ENCODE measurements at places on chromosomes 11 and 22.

GRCh38 chr11:131815590-131815989, 445.2 kb downstream of the NTM start:
- DNase-seq: no peak

DNA sequence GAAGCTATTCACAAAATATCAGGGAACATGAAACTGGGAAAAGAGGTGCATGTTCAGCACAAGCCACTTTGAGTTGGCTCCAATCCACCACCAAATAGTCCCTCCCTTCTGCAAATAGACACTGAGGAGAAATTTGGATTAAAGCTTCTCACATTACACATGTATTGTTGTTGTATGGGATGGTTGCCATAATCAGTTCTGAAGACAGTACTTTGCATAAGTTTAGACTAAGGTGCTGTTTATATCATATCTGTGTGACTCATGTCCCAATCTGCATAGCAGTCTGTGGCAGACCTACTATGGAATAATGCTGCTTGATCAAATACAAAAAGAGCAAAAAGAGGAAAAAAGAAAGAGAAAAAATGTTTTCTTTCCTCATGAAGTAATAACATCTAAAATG, 376.7 kb upstream of the DDI1 start:
- no peak for DNase-seq

DNA sequence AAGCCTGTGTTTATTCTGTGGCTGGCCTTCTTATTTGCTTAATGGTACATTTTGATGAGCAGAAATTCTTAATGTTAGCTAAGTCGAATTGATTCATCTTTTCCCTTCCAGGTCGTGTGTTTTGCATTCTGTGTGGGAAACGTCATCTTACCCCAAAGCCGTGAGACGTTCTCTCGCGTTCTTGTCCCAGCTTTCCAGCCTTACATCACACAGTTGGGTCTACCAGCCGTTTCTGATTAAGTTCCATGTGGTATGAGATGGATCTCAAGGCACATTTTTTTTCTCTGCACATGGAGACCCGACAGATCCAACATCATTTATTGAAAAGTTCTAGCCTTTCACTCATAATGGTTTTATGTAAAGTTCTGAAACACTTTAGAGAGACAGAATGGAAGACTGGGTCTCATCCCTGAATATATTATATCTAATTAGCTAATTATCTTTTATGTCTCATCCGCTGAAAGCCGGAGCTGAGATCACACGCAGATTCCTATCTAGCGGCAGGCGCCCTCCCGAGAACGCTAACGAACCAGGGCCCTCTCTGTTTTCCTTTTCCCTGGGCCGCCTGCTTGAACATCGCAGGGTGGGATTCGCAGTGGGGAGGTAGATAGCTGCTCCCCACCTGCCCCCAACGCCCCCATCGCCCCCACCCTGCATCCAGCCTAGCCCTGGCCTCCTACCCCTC, 1162.2 kb downstream of the BRD1 start:
- no peak for DNase-seq

- no peak for DNase-seq
These were observed 14.1 kb downstream of the SYN3 start for GRCh38 chr22:33044112-33044511.

GRCh38 chr22:45053094-45053493, 43.3 kb upstream of the PHF21B start:
- no peak for DNase-seq

DNA sequence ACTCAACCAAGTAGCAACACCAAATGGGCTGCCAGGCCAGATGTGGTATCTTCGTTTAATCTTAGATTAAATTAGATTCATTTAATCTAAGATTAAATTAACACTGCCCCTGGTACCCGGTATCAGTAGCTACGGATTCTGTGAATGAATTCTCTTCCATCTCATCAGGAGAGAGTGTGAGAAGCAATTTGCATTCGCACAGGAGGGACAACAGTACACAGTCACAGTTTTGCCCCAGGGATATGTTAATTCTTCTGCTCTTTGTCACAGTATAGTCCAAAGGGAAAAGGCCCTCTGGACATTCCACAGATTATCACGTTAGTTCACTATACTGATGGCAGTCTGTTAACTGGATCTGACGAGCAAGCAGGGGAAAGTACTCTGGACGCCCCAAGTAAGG, 22.9 kb downstream of the ASCL2 start:
- no peak for DNase-seq

GRCh38 chr11:116037861-116038260, 533.6 kb upstream of the CADM1 start:
- no peak for DNase-seq

GRCh38 chr22:43279867-43280522, 63.2 kb downstream of the SCUBE1 start:
- no peak for DNase-seq

- DNase-seq: peak; percentile 43
These were observed 9.3 kb downstream of the INS start for GRCh38 chr11:2151500-2152257.

GRCh38 chr11:28393348-28393747, 285.2 kb downstream of the METTL15 start:
- DNase-seq: no peak

GRCh38 chr11:12981676-12982522, 27.2 kb upstream of the RASSF10 start:
- DNase-seq: no peak

GRCh38 chr11:75823415-75823814, 8.4 kb downstream of the UVRAG start:
- DNase-seq: no peak

DNA sequence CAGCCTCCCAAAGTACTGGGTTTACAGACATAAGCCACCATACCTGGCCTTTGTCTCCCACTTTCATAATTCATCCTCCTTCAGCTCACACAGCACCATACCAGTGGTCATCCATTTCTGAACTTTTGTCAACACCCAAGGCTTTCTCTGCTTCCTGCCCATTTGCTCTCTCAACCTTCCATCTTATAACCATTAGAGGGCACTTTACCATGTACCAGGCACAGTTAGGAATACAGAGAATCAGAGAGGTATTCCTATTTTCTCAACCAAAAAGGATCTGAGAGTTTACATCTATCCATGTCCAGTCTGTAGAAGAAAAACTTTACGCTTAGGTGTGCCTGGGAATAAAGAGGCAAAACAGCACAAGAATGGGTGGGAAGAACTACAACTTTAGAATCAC, 397.6 kb downstream of the BUD13 start:
- no peak for DNase-seq

GRCh38 chr11:68924073-68924925, 20.6 kb downstream of the IGHMBP2 start:
- DNase-seq: no peak

- no peak for DNase-seq
These were observed 1.1 kb upstream of the NECTIN1 start for GRCh38 chr11:119729951-119730613.

GRCh38 chr11:107116358-107116757, 98.1 kb upstream of the GUCY1A2 start:
- no peak for DNase-seq

DNA sequence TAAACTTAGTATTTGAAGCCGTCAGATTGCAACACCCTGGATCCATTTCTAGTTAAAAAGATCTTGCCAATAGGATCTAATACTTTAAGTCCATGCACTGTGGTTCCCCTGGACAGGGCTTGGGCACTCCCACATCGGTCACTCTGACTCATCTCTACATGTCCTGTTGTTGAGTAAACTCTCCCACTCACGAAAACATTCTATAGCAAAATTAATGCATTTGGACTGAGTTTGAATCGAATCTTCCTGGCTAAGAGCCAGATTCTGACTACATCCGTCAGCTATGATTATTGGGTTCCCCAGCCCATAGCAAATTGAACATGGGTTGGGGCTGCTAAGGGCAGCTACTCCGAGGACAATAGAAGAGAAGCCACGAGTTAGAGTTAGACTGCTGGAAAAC, 182.1 kb upstream of the SORL1-AS1 start:
- peak; percentile 73 for DNase-seq

GRCh38 chr11:133343951-133344350, 188.3 kb downstream of the OPCML start:
- DNase-seq: no peak

- no peak for DNase-seq
These were observed 8.4 kb upstream of the SYT13 start for GRCh38 chr11:45294499-45294898.

DNA sequence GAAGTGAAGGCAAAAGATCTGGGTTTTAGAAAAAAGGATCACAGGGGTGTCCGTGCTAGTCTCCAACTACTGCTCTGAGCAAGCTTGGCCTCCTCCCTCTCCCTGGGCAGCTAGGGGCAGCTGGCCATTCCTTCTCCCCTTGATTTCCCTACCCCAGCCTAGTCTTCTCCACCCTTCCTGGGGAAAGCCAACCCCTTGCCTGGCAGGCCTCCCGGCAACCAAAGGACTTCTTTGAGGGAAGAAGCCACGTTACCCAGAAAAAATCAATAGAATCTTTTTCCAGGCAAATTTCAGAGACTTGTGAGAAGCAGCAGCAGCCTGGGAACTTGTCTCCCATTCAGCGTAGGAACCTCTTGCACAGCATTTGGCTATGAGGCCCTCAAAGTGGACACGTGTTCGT, 91.5 kb downstream of the MIAT start:
- DNase-seq: no peak

GRCh38 chr11:95577716-95578460, 211.7 kb downstream of the FAM76B start:
- peak; percentile 75 for DNase-seq

GRCh38 chr11:72594493-72595291, 79.5 kb downstream of the PDE2A start:
- DNase-seq: no peak

GRCh38 chr22:50119768-50120251, 30.0 kb downstream of the MOV10L1 start:
- no peak for DNase-seq

DNA sequence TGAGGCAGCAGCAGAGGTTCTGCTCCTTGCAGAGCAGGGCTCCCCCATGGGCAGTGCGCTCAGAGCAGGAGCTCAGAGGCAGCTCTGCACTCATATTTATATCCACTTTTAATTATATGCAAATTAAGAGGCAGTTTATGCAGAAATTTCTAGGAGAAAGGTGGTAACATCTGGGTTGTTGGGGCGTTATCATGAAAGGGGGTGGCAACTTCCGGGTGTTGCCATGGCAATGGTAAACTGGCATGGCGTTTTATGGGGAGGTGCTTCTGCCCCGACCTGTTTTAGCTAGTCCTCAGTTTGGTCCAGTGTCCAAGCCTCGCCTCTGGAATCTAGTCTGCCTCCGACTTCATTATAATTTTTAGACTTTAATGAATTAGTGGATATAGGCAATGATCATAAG, 1191.7 kb downstream of the TBC1D22A start:
- no peak for DNase-seq

GRCh38 chr22:49676783-49677494, 150.7 kb downstream of the BRD1 start:
- no peak for DNase-seq

DNA sequence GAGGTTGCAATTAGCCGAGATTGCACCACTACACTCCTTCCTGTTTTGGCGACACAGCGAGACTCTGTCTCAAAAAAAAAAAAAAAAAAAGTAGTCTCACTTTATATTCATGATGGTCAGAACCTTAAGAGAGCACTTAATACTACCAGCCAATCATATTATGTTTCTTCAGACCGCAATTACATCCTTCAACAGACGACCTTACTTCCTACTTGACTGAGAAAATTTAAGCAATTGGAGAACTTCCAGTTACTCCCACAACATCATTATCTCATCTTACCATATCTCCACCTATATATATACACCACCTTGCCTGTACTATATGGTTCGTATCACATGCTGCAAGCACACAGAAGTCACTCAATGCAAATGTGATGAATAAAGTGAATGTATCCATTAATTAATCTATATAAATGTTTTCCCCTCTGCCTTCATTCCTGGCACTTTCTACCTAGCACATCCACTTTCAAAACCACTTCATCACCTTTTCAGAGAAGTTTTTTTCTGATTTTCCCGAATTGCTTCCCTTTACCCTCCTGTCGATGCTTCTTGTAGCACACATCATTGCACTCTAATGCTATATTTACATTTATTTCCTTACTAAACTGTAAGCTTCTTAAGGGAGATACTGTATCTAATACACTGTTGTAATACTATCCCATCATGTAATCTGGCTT, 13.8 kb downstream of the ATP5MG start:
- DNase-seq: no peak

GRCh38 chr11:46559815-46560214, 34.0 kb downstream of the AMBRA1 start:
- no peak for DNase-seq

GRCh38 chr11:9895006-9895405, 231.1 kb downstream of the SWAP70 start:
- DNase-seq: no peak

GRCh38 chr11:87355596-87355995, 317.9 kb downstream of the TMEM135 start:
- no peak for DNase-seq

GRCh38 chr22:37008365-37008764, 10.9 kb downstream of the TST start:
- no peak for DNase-seq

GRCh38 chr11:68965901-68966853, 14.6 kb downstream of the MRGPRD start:
- DNase-seq: no peak

- peak; percentile 34 for DNase-seq
These were observed 36.9 kb downstream of the DGCR2 start for GRCh38 chr22:19085233-19085718.

DNA sequence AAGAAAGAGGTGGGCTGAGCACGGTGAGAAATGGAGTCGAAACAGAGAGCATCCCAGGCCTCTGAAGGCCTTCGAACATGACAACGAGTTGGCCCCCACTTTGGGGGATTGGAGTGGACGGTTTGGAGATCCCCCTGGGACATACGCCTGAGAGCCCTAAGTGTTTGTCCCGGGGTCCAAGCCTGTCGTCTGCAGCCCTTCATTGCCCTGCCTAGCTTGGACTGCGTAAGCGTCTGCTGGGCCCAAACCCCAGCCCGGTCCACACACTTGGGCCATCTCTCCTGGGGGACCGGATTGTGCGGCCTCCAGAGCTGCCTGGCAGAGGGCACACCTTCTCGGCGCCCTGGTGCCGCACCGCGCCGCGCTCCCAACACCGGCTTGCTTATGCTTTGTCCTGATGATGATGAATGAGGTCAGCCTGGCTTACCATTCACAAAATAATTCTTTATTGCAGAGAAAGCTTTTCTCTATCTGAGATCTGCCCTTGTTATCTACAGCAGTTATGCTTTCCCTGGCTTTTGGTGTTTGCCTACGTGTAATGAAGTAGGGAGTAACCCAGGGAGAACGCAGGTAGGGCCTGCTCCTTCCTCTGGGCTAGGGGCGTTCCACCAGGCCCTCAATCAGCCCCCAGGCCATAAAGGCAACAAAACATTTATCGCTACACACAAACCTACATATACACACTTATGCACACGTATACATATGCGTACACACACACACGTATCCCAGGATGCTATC, 85.9 kb upstream of the PPARA start:
- no peak for DNase-seq

DNA sequence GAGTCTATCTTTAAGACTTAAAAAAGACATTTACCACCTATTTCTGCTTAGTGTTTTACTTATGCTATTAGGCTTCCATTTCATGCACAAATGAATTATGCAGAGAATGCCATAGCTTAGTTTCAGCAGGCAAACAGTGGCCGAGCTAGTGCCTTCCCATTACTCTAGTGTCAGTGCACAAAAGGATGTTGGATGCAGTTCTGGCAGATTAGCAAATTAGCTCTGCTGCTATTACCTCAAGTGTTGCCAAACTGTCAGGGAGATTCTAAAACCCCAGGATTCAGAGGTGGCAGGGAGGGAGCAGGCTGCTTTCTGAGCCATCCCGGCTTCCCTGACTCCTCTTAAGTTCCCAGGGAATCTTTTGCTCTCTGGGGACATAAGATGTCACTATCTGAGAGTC, 209.4 kb upstream of the NCAM1 start:
- DNase-seq: no peak
